Stomach (tissue), 19 donors: ENCODE measurements at places on chromosomes 12 and 14. TPM values are rescaled to one million over a fixed set of nuclear protein-coding genes. Genes with fewer than 3 reads are reported as not detected.

DNA sequence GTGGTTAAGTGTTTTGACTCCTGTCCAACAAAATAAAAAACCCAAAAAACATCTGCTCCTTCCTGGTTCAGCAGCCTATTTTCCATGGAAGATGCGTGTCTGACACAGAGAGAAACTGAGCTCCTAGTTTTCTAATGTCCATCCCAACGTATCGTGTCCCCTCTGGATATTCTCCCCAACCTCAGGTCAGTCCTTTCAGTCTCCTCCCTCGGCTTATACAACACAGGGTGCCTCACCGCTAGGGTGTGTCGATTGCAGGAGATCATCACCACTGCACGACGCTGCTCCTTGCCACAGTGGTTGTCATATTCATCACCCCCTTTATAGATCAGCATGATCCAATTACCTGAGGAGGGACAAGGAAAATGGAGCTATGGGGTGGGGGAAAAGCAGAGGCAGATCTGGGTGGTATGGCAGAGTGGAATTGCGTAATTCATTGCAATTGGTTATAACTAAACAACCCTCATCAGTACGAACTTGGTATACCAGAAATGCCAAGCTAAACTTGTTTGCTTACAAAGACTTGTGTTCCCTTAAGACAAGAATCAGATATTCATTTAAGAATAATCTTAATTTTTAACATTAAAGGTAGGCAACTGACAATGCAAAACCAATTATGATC lies 5.8 kb downstream of the M6PR start:
- DNase-seq: no peak

Gene REM2
- 0.45 TPM for total RNA-seq

GRCh38 chr14:58571769-58572472 lies 65.8 kb upstream of the DACT1 start:
- DNase-seq: no peak

Gene FITM1
- not detected for total RNA-seq

GRCh38 chr14:59419303-59419702 lies 45.9 kb downstream of the GPR135 start:
- peak; percentile 67 for DNase-seq

- no peak for DNase-seq
These were observed 54.3 kb downstream of the PEBP1 start for GRCh38 chr12:118190266-118190665.

Gene SRGAP1
- total RNA-seq: 19.6 TPM

Gene SDS
- not detected for total RNA-seq

- peak; percentile 30 for DNase-seq
These were observed 2.8 kb upstream of the BAZ2A start for GRCh38 chr12:56632701-56633467.

DNA sequence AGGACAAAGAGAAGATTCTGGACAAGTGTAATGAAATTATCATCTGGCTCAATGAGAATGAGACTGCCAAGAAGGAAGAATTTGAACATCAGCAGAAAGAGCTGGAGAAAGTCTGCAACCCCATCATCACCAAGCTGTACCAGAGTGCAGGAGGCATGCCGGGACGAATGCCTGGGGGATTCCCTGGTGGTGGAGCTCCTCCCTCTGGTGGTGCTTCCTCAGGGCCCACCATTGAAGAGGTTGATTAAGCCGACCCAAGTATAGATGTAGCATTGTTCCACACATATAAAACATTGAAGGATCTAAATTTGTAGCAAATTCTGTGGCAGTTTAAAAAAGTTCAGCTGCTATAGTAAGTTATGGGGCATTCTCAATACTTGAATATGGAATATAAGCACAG lies 174.3 kb upstream of the CCND2 start:
- DNase-seq: no peak

Gene DBX2
- not detected for total RNA-seq

DNA sequence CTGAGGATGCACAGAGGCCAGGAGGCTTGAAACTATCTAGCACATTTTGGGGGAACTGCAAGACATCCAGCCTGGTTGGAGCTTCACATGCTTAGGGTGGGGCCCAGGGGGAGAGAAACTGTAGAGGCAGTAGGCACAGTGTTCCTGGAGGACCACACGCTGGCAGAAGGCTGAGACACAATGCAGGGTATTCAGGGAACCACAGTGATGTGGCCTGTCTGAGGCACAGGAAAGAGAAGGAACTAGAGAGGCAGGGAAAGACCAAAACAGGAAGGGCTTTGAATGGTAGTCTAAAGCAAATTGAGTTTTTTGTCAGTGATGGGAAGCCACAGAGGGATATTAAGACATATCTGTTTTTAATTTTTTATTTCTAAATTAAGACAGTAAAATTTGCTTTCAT lies 100.2 kb upstream of the PRICKLE1 start:
- no peak for DNase-seq
